ENCODE measurements at places on chromosomes 1 and 21.

DNA sequence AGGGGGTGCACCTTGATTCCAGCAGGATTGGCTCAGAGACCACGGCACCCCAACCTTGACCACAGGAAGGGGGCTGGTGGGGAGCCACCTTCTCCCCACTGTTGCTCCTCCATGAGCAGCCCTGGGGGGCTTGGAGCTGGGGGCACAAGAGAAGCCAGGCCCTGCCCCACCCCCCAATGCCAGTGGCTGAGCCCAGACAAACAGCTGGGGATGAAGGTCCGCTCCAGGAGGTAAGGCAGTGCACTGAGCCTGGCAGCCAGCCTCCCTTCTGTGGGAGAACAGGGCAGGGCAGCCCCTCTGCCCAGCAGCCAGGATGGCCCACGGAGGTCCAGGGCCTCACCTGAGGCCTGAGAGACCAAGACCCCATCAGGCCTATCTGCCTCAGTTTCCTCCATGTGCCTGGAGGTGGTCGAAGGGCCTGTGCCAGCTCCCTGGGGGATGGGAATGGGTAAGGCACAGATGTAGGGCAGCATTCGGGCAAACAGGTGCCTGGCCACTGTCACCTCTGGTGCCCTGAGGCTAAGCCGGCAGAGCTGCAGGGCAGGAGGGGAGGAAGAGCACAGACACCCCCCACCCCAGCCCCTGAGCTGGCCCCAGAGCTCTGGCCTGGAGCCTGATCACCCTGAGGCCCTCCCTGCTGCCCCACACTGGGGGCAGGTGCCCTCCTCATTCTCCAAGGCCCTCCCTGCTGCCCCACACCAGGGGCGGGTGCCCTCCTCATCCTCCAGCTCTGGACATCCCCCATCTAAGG lies 7.1 kb downstream of the ITGB2 start:
- DNase-seq = no peak

DNA sequence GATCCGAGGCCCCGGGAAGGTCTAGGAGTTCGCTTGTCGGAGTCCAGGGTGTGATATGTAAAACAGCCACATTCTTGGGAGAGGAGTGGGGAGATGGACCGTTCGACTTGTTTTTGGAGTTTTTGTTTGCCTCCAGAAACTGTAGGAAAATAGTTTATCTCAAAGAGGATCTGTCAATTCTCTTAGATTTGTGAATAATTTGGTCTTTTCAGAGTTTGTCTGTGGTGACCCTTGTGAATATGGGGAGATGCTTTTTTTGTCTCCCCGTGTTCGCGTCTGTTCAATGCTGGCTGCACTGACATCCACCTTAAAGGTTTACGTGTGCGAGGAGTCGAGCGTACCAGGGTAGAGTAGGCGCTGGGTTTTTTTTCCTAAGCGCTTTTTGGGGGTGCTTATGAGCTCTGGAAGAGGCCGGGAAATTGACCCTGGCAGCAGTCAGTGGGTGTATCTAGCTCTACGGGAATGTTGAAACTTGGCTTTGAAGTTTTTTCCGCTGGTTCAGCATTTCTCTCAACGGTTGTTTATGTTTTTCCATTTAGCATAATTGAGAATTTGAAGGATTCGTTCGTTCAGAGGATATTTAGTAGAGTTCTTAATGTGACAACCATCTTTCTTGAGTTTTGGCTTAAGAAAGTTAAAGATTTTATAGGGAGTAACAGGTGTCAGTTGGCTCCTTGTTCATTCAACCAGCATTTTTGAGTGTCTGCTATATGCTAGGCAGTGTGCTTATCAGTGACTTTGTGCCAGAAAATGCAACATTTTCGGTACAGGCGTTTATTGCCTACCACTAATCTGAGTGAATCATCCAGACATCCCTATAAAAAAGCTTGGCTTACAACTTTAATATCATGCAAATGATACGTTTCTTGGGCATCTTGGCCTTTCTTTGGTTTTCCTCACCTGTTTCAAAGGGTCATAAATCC lies 1.2 kb downstream of the SZRD1 start:
- peak; percentile 72 for DNase-seq

GRCh38 chr1:208221291-208221622 lies 22.9 kb downstream of the PLXNA2 start:
- no peak for DNase-seq

DNA sequence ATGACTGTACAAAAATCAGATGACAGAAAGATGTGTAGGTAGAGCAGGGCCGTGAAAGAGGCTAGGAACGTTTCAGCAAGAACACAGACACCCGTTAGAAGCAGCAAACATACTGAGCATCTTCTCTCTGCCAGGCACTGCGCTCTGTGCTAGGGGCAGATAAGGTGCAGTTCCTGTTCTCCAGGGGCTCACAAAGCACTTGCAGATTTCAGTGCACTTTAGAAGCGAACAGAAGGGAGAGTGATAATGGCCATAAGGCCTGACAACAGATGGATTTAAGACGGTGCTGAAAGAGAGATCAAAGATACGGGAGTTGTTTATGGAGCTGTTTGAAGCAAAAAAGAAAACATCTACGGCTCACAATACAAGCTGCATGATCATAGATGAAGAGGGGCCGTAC lies 200.3 kb upstream of the FOXD3 start:
- no peak for DNase-seq

GRCh38 chr1:5994713-5995621 lies 2.7 kb upstream of the NPHP4 start:
- DNase-seq = no peak

DNA sequence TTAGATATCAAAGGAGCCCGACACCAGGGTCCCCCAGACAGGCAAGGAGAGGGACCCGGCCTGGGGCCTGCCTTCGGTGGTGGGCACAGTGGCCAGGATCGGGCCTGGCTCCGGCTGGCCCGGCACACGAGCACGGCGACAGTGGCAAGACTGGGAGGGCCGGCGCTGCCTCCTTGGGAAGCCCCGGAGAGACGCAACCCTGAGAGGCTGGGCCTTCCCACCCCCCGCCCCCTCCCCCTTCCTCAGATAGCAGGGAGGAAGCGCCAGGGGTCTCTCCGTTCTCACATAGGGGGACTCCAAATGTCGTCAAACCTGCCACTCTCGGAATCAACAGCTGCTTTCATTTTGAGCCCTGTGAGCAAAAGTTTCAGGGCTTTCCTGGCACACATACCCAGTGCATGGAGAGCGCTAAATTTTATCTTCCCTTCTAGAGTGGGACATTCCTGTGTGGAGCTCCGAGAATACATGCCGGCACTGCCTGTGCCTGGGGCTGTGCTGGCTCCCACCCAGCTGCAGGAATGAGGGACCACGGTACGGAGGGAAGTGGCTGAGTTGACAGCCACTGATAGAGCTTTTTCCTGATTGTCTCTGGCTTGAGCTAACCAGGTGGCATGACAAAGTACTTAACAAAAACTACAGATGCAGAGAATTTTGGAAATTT lies 62.4 kb downstream of the CD247 start:
- peak; percentile 24 for DNase-seq

DNA sequence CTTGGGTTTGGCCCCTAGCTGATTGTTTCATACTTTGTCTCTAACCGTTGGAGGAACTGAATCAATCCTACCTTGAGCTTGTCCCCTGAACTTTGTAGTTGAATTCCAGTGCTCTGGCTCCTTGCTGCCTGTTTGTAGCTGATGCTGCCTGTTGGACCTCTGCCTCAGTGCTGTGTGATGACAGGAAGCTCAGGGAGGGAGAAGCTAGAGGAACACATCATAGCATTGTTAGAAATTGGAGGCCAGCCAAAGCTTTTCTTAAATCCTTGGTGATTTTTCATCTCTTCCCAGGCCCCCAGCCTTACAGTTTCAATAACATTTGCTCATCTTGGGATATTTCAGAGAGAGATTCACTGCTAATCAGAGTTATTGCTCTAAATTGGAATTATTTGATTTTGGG lies 34.0 kb downstream of the MACF1 start:
- peak; percentile 67 for DNase-seq

GRCh38 chr1:56547977-56548376 lies 31.4 kb downstream of the PLPP3 start:
- no peak for DNase-seq

- DNase-seq = no peak
Measured at GRCh38 chr1:12085643-12086260, 22.6 kb downstream of the TNFRSF8 start.

- DNase-seq = peak; percentile 62
Measured at GRCh38 chr1:159900086-159900680, at the start of gene CFAP45. CFAP45 (minus strand) TSS chr1:159900165; CDS start chr1:159900098, 67 bp downstream.

GRCh38 chr1:6271006-6271405 lies 10.1 kb upstream of the GPR153 start:
- DNase-seq = no peak

GRCh38 chr1:45493116-45493697 lies 2.2 kb upstream of the TESK2 start:
- DNase-seq = peak; percentile 59

DNA sequence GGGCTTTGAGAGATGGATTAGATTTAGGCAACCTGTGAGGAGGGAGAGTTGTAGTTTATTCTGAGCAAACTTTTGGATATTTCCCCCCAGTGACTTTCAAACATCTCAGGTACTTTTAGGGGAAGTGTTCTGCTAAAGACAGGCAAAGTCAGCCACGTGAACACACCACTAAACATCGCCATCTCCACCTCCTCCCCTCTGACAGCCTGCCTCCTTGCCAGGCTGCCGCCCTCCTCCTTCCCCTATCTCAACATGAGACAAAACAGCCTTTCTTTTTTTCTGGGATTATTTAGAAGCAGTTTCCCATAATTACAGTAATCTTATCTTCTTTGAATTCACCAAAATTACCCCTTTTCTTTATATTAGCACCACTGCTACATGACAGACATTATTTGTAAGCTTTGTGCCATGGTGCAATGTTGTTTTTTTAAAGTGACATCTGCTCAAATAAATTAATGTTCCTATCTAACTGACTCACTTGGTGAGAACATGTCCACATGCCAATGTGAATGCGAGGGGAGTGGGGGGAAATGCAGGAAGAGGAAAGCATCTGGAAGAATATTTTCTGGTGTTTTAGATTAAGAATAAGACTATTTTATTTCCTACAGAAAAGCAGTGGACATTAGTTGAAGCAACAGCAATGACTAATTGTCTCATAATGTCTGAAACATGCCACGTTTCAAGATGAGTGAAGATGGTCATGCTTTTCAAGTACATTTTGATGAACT lies 147.8 kb upstream of the ATP1B1 start:
- no peak for DNase-seq

GRCh38 chr1:240691909-240692705 lies 80.2 kb upstream of the GREM2 start:
- DNase-seq = peak; percentile 62

- DNase-seq = no peak
Measured at GRCh38 chr1:80924290-80924689, 876.4 kb upstream of the ADGRL2 start.

GRCh38 chr1:147567594-147568381 lies 26.5 kb downstream of the BCL9 start:
- no peak for DNase-seq

GRCh38 chr1:228753786-228754360 lies 18.6 kb downstream of the RHOU start:
- DNase-seq = no peak

- DNase-seq = no peak
Measured at GRCh38 chr1:228748431-228748830, 13.2 kb downstream of the RHOU start.

GRCh38 chr1:221739018-221739676 lies 2.7 kb downstream of the DUSP10 start:
- DNase-seq = no peak

GRCh38 chr21:31710586-31710985 lies 21.3 kb downstream of the SCAF4 start:
- DNase-seq = peak; percentile 80

DNA sequence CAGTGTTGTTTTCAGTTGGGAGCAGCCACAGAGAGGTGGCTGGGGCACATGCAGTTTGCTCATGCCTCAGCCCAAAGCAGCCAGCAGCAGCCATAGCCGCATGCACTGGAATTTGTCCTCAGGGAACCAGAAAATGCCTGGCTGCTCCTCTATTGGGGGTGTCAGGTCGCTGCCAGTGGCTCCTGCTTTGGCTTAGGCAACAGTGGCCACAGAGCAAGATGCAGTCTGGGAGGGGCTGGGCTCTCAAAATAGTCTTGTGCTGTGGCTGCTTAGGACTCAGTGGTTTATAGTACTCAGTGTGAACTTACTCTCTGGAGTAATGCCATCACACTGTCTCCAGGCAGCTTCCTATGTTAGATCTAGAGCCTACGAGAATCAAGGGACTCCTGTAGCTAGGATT lies 25.0 kb downstream of the CD55 start:
- DNase-seq = no peak

DNA sequence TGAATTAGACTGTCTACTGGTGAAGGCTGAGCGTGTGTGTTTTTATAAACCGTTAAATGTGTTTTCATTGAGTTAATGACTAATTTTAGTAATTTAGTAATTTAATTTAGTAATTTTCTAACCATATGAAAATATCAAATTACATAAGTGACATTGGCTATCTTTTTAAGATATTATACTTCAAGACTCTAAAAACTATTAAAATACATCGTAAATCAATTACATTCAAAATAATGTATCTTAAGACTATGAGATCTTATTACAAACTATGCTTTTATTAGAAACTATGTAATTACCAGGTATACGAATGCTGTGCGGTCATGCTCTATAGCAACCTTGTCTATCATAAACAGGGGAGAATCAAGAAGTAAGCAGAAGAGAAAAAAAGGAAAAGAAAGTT lies 21.6 kb downstream of the MAP3K21 start:
- no peak for DNase-seq

GRCh38 chr1:37342736-37343135 lies 131.6 kb upstream of the ZC3H12A start:
- DNase-seq = no peak

DNA sequence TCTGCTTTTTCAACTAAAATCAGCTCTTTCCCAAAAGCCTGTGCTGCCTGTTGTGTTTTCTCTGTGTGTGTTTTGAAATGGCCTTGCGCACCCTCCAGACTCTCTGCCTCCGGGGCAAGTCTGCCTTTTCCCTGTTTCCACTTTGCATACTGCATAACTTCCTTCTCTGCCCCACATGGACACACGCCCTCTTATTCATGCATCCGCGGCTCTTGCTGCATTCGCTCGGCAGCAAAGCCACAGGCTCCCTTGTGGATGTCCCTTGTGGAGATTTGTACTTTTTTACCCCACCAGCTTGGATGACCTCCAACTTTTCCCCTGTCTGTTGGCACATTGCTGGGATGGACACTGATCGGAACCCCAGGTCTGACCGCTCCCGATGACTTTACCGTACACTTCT lies 147.6 kb downstream of the ADSS2 start:
- no peak for DNase-seq

DNA sequence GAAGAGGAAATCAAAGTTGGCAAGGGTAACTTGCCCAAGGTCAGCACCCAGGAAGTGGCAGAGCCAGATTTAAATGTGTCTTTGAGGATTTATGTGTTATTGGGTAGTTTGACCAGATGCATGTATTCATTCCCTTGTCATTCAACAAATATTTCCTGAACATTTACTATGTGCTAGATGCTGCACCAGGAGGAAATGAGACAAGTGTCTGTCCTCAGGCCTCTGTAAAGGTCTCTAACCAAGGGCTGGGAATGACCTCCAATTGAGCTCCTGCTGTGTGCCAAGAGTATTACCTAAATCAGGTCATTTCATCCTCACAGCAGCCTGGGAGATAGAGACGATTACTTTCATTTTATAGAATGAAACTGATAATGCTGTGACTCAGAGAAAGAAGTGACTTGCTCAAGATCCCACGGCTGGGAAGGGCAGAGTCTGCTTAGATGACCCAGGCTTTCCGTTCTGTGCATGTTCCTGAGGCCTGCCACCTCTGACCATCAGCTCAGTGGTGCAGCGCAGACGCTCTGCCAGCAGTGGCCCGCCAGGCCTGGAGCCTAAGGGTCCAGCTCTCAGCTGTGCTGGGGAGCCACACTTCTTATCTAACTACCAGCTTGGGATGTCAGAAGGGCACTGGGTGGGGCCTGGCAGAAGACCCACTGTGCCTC lies 3.5 kb upstream of the TTC22 start:
- peak; percentile 31 for DNase-seq

Data from EL (cell line).